Smooth muscle cell of bladder (primary cell): ENCODE measurements at places on chromosomes 2 and 18. TPM values are rescaled to one million over a fixed set of nuclear protein-coding genes. Genes with fewer than 3 reads are reported as not detected.

The LYPD6 gene
- total RNA-seq = 0.18 and 0.57 TPM in 2 replicates

The POTEC gene
- total RNA-seq = under 0.01 TPM in 1 of 2 replicates, not detected in the other

The DLX1 gene
- not detected in 2 replicates for total RNA-seq

The NT5DC4 gene
- not detected in 2 replicates for total RNA-seq

The DHX57 gene
- 20.3 and 21.6 TPM in 2 replicates for total RNA-seq

The PDCL3 gene
- 10.2 and 11.7 TPM in 2 replicates for total RNA-seq

The FAHD2B gene
- total RNA-seq = 7.0 and 7.5 TPM in 2 replicates

The PDE1A gene
- 27.2 and 42.4 TPM in 2 replicates for total RNA-seq

The C1QL2 gene
- total RNA-seq = not detected in 2 replicates

The EPHA4 gene
- 26.7 and 39.5 TPM in 2 replicates for total RNA-seq
